ENCODE measurements at places on chromosomes 7 and 10.

DNA sequence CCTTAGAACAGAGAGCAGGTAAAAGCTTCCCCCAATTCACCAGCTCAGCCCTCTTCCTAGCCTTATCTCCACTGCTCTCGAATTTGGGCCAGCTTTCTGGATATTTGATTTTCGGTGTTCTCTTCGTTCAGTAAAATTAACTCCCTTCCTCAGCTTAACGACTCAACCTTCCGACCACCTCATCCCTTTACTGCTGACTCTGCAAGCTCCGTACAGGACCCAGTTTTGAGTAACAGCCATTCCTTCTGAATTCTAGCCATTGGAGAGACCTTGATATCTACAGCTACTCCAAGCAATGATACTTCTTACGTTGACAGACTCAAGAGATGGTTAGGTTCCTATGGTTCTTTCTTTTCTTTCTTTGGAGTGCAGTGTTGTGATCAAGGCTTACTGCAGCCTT lies 65.8 kb downstream of the ATE1 start:
- DNase-seq, result no peak

DNA sequence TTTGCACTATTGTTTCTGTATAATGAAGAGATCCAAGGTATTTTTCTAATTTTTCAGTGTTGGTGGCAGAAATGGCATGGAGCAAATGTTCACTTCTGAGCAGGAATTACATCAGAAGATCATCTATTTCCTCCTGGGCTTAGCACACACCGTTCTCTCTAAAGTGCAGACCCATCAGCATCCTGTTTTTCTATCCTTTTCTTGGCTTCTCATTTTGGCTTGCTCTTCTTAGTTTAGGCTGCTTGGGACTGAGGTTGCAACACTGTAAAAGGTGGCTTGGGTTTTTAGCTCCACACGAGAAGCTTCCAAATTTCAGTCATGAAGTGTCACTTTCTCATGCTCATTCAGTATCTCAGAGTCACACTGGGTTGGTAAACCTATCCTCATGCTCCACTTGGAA lies 79.9 kb upstream of the SMIM30 start:
- no peak for DNase-seq

DNA sequence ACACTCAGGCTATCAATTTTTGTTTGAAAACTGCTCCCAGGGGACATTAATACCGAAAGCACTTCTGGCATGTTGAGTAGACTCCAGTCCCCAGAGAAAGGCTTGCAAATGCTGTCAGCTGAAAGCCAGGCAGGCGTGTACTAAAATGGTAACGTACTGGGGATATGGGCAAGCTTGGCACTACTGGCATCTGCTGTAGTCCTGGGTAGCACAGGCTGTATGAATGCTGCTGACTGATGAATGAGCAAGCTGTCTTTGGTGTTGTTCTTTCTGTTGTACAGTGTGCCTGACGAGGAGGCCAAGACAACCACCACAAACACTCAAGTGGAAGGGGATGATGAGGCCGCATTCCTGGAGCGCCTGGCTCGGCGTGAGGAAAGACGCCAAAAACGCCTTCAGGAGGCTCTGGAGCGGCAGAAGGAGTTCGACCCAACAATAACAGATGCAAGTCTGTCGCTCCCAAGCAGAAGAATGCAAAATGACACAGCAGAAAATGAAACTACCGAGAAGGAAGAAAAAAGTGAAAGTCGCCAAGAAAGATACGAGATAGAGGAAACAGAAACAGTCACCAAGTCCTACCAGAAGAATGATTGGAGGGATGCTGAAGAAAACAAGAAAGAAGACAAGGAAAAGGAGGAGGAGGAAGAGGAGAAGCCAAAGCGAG lies 53.5 kb upstream of the AGBL3 start:
- no peak for DNase-seq

- DNase-seq, result no peak
Observed at GRCh38 chr10:22657566-22658225, 56.7 kb downstream of the PIP4K2A start.

DNA sequence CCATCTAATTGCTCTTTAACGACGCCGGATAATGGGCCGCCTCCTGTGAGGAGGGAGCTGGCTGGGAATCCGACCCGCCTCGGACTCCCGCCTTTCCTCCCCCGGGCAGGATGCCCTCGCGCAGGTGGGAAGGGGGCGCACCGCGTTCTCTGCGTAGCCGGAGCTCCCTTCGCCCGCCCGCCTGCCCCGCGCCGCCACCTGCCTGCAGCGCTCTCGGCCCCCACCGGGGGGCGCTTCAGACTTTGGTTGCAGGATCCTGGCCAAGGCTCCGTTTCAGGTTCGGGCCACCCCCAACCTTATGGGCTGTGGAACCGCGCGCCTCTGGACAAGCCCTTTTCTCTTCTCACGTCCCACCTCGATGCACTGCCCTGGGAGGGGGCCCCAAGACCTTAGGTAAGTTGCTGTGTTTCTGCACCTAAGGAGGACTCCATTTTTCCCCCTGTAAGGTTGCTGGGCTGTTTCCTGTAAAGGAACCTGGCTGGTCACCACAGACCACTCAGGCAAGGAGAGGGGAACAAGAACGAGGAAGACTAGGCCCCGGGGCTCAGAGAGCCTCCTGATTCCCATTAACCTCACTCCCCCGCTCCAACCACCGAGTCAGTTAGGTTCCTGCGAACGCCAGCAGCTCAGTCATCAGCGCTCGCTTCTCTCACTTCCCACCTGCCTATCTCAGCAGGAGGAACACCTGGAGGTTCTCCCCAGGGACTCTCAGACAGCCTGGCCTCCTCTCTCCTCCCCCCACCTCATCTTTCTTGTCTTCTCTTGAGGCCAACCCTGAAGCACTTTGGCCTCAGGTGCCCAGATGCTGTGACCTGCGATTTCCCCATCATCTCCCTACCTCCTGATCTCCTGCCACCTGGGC lies 11.3 kb upstream of the KAZALD1 start:
- peak; percentile 90 for DNase-seq

GRCh38 chr7:74012842-74013249 lies 15.1 kb upstream of the ELN start:
- DNase-seq, result no peak

GRCh38 chr10:24343686-24344085 lies 134.7 kb downstream of the KIAA1217 start:
- DNase-seq, result no peak

DNA sequence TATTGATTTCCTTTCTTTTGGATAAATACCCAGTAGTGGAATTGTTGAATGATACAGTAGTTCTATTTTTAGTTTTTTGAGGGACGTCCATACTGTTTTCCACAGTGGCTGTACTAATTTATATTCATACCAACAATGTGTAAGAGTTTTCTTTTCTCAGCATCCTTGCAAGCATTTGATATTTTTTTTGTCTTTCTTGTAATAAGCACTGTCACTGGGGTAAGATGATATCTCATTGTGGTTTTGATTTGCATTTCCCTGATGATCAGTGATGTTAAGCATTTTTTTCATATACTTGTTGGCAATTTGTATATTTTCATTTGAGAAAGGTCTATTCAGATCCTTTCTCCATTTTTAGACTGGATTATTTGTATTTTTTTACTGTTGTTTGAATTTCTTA lies 308.7 kb downstream of the PTEN start:
- DNase-seq, result no peak

GRCh38 chr7:140537750-140538482 lies 58.6 kb upstream of the MKRN1 start:
- no peak for DNase-seq

DNA sequence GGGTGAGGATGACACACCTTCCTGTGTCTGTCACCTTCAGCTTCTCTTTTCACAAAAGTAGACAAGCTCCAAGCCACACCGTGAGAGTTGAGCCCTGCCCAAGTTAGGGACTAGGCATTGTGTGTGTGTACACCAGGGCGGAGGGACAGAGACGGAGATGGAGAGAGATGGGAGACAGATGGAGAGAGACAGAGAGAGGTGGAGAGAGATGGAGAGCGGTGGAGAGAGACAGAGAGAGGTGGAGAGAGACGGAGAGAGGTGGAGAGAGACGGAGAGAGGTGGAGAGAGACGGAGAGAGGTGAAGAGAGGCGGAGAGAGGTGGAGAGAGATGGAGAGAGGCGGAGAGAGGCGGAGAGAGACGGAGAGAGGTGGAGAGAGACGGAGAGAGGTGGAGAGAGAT lies 207.0 kb downstream of the DNAJB6 start:
- DNase-seq, result no peak
